ENCODE measurements at places on chromosomes 2 and 18.

- DNase-seq = no peak
Measured at GRCh38 chr18:58572181-58572580, 56.7 kb downstream of the ALPK2 start.

- no peak for DNase-seq
Measured at GRCh38 chr2:69186614-69187013, 173.6 kb downstream of the ANTXR1 start.

DNA sequence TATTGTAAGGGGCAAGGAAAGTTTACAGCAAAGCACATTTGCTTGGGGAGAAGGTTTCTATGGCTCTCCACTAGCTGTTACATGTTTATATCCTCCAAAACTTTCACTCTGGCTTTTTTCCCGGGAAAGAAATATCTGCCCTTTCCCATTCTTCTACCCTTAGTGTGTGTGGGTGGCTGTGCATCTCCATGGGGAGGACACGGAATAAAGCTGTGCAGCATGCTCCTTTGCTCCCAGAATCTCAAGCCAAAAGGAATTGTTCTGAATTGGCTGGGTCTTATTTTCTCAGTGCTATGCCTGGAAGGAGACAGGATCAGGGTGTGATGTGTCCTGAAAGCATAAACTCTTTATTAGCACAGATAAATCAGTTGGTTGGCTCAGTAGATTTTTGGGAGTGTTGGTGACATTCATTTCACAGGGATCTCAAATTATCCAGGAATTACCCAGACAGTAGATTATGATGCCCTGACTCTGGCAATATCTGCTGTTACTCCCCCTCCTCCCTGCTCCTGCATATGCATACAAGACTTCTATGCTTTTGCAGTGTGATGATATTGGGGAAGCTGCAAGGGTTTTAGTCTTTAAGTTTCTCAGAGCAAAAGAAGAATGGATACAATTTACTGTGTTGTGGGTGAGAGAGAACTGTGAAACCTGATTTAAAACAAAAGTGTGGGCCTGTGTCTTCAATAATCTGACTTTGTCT is 63.1 kb downstream of the PARD3B start:
- no peak for DNase-seq

DNA sequence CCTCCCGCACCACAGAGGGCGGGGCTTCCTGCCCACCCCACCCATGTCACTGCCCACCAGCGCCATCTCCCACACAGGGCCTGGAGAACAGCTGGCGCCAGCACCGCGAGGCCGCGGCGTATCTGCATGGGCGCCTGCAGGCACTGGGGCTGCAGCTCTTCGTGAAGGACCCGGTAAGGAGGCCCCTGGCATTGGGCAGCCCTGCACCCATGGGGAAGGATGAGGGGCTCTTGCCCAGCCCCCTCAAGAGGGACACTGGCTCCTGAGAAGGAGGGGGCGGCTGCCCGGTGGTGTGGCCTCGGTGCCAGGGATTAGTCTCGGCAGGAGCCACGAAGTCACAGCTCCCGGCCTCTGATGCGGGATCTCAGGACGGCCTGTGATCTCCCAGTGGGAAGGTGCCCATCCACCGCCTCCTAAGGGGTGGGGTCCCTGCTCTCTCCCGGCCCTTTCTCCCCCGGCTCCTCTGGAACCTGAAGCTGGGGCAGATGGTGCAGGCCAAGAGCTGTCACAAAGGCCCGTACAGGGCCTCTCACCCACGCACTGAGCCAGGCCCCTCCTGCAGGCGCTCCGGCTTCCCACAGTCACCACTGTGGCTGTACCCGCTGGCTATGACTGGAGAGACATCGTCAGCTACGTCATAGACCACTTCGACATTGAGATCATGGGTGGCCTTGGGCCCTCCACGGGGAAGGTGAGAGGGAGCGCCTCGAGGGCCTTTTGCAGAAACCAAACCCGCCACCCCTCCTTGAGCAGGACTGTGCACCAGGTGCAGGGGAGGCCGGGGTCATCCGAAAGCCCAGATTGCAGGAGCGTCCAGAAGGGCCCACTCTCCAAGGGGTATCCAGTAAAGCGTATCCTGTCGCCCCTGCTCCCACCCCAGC is 9.1 kb downstream of the AGXT start:
- DNase-seq = peak; percentile 89

- DNase-seq = no peak
Measured at GRCh38 chr2:74099835-74100234, 47.9 kb downstream of the BOLA3 start.

DNA sequence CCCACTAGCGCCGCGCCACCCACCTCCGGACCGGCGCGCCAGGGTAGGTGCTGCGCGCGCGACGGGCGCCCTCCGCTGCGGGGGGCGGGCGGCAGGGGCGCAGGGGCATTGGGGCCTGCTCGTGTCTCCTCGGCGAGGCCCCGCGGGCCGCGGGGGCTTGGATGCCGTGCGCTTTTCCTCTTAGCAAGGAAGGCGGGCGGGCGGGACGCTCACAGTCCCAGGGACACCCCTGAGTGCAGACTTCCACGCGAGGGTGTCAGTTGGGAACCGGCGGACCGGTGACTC is 748 bp downstream of the TWIST2 start:
- no peak for DNase-seq

DNA sequence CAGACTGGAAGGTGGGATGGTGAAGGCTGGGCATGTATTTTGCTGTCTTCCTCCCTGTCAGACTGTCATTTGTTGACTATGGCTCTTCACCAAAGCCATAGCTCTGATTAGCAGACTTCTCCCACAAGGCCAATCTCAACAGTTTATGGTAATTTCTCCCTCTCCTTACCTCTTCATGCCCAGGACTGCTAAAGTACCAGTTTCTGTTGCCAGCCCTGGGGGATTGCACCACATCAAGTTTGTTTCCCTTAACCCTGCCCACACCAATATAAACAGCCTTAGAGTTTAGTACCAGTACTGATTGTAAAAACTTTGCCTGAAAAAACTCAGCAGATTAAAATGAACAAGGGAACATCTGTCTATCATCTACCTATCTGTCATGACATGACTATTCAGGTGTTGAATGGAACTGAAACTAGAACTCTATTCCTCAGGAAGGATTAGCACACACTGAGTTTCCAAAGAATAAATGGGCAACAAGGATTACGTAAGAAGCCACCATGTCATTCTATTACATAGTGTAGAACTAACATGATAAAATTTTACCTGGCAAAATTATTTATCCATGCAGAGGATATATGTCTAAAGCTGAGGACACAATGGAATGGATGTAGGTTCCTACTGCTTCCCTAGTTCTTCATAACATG is 13.7 kb downstream of the FEZ2 start:
- no peak for DNase-seq

DNA sequence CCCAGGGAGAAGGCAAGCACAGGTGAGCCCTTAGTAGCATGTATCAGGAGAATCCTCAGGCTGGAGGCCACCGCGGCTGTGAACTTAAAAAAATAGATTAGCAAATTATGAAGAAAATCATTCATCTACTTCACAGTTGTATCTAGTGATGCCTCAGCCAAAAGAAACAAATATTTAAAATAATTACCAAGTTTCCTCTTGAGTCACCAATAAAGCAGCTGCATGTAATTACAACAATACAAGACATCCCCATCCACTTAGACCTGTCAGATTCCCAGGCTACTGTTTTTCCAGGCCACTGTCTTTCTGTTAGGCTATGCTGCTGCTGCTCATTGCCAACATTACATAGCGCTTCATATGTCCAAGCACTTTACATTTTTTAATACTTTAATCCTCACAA is 54.6 kb upstream of the PHLPP1 start:
- DNase-seq = no peak

DNA sequence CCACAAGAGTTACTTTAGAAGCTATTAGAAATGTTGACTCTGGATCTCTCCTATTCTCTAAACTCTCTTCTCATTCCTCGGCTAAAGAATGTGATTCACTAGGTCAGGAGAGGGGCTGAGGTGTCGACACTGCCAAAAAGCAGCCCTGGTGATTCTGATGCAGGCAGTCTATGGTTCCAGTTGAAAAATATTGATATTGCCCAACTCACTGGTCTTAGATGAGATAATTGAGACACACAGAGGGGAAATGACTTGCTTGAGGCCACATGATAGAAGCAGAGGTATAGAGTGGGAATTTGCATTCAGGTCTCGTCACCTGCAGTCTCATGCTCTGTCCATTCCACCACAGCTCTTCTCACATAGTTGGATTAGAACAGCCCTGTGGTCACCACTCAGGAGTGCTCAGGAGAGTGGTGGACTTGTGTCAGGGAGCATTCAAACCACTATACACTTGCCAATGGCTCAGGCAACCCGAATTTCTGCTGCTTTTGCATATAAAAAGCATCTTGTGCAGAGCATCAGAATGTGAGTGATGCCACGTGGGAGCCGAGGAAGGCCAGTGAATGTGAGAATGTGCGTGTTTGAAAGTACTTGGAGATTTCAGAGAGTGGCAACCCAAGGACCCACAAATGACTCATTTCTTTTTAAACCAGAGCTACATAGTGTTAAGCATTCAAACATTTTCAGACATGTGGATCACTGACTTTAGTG is 65.1 kb upstream of the CTLA4 start:
- no peak for DNase-seq

DNA sequence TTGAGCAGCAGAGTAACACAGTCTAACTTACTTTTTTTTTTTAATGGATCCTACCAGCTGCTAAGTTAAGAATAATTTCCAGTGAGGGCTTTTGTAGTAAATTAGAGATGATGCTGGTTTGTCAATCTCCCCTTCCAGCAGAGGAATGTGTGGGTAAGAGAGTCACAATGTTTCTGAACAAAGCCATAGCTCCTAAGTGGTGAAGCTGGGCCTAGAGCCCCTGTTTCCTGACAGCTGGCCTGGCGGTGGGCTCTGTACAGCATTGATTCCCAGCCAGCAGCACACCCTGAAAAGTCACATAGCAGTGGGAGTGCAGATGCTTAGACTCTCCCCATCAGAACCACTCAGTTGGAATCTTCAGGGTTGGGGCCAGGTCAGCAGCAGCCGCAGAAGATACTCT is 24.4 kb downstream of the CAPG start:
- no peak for DNase-seq

- no peak for DNase-seq
Measured at GRCh38 chr2:85421260-85422071, 3.0 kb downstream of the SH2D6 start.

GRCh38 chr2:100470898-100471514 is 724 bp downstream of the NMS start:
- no peak for DNase-seq

GRCh38 chr2:48116497-48116896 is 210.2 kb upstream of the FBXO11 start:
- no peak for DNase-seq

Measured in chondrocyte (in vitro differentiated cells).